ENCODE measurements at places on chromosomes 5 and 9.

DNA sequence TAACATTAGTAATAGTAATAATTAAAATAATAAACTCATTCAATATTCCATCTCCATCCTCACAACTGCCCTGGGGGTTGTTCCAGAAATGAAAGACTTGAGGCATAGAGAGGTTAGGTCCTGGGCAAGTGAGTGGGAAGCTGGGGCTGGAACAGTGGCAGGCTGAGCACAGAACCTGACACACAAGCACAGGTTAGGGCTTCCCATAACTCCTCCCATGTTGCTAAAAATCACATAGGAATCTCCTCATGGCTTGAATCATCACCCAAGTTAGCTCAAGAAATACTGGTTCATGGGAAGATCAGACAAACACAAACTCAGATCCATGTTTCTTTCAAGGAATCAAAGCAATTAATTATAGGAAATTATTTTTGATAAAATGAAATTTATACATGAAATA, 487.7 kb downstream of the SEMA5A start:
- no peak for DNase-seq

DNA sequence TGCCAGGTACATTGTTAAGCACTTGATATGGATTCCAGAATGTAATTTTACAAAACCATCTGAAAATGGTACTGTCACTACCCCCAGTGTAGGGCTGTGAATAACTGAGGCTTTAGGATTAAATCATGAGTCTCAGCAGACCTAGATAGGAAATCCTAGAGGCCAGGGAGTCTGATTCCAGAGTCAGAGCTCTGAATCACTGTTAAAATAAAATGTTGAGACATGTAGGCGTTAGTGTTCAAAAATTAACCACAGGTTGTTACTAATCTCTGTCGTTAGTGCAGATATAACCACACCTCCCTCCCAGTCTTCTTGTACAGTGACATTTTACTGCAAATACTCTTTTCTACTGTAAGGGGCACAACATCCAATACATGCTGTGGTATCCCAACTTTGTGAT, 1828.8 kb downstream of the MAT2B start:
- no peak for DNase-seq

GRCh38 chr9:27088981-27089380, 20.0 kb upstream of the TEK start:
- peak; percentile 41 for DNase-seq

GRCh38 chr5:111748304-111748763, 8.7 kb downstream of the NREP start:
- DNase-seq, result peak; percentile 62

DNA sequence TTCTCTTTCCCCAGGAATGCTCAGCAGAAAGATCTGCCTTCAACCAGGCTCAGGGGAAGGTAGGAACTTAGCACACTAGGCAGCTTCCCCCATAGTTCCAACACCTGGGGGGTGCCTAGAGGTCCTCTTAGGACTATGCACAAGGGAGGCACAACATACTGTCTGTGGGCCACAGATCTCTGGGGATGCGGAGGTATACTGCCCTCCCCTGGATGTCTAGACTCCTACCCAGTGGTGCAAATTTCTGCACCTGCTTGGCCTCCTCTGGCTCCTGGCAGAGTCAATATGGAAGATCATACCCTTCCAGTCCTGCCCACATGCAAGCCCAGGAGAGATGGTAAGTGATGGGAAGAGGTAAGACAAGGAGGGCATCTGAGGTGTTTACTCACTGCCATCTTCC, 247.5 kb upstream of the DAPK1 start:
- DNase-seq, result no peak

- DNase-seq, result no peak
Measured at GRCh38 chr9:36163049-36163785, 6.0 kb upstream of the CCIN start.

- DNase-seq, result peak; percentile 65
Measured at GRCh38 chr5:75055727-75056144, 3.4 kb upstream of the GCNT4 start.

- DNase-seq, result no peak
Measured at GRCh38 chr9:93501406-93501805, 48.0 kb upstream of the FAM120AOS start.

GRCh38 chr5:32098890-32099310, 75.2 kb downstream of the GOLPH3 start:
- no peak for DNase-seq

GRCh38 chr5:56596155-56596554, 219.2 kb upstream of the MAP3K1 start:
- no peak for DNase-seq

- DNase-seq, result no peak
Measured at GRCh38 chr9:137252555-137253506, 1.7 kb downstream of the STPG3 start.

- DNase-seq, result no peak
Measured at GRCh38 chr9:32376285-32376684, 8.2 kb upstream of the ACO1 start.

DNA sequence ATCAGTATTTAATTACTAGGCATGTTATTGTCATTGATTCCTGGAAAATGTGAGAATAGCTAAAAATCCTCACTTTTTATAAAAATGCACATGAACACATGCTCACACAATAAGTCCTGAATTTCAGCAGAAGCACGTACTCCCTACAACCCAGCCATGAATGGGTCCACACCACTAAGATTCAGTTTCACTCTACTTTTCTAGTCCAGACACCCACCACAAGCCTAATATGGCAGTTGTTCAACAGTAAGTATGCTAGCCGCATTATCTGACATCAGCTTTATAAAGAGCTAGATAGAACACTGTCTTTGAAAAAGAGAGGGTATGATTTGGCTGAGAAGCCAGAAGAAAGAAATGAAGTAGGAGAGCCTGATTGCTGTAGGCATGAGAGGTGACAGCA, 639.3 kb downstream of the BRINP1 start:
- no peak for DNase-seq

GRCh38 chr5:78985116-78985724, at the start of gene ARSB:
TSS of gene ARSB (minus strand) at chr5:78985310. CDS start at chr5:78985248, 62 bp downstream.
- DNase-seq, result no peak

- DNase-seq, result no peak
Measured at GRCh38 chr9:87282538-87282937, 215.1 kb upstream of the DAPK1 start.

DNA sequence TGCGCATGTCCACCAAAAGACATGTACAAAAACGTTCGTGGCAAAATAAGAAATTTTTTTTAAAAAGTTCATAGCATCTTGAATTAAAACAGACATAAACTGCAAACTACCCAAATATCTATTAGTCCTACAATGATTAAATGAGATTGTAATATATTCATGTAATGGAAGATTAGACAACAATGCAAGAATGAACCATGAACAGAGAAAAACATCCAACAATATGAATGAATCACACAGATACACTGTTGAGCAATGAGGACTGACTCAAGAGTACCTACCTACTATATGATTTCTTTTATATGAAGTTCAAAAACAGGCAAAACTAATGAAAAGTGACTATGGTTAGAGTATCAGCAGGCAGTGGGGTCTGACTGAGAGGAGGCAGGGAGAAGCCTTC, 17.9 kb upstream of the CTNNAL1 start:
- no peak for DNase-seq

DNA sequence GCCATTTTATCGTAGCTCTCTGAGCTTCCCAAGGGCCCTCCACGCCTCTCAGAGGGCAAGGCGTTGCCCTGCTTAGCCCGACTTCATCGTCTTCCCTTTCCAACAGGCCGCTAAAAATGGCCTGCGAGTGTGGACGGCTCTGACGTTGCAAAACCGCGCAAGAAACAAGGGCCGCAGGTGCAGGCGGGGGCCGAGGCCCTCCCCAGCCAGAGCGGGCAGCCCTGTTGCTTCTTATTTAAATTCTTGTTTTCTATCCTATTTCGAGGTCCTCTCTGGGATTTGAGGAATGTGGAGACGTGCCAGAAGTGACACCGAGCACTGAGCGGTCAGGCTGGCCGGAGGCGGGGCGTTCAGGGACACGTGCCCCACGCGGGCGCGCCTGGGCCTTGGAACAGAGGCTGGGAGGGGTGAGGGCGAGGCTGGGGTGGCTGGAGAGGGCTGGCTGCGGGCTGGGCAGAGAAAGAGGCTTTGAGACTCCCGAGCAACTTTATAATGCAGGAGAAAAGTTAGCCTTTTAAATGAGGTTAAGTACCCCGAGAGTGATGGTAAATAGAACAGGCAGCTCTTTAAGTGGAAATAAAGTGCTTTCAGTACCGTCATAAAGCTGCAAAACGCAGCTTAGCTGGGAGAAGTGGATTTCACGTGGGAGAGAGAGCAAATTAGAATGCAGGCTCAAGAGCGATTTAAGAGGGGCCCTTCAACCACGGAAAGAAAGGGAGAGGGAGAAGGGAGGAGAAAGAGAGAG, 243.6 kb downstream of the AUH start:
- peak; percentile 72 for DNase-seq

Measured in BJ (cell line).